ENCODE measurements at places on chromosomes 6 and 20.

DNA sequence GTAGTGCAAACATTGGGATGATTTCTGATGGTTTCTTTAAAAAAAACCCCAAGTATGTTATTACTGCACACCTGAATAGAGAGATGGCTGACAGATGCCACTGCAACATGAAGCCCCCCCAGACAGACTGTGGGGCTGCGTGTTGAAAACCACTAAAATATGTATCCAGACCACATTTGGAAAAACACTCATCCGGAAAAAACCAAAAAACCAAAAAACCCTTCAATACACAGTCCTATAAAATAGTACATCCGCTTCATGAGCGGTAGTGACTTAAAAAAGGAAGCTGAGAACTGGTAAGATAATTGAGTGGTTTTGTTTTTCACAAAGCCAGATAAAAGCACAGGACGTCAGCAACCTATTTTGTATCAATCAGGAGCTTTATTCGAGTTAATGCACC is 47.1 kb upstream of the EDN3 start:
- DNase-seq: no peak

DNA sequence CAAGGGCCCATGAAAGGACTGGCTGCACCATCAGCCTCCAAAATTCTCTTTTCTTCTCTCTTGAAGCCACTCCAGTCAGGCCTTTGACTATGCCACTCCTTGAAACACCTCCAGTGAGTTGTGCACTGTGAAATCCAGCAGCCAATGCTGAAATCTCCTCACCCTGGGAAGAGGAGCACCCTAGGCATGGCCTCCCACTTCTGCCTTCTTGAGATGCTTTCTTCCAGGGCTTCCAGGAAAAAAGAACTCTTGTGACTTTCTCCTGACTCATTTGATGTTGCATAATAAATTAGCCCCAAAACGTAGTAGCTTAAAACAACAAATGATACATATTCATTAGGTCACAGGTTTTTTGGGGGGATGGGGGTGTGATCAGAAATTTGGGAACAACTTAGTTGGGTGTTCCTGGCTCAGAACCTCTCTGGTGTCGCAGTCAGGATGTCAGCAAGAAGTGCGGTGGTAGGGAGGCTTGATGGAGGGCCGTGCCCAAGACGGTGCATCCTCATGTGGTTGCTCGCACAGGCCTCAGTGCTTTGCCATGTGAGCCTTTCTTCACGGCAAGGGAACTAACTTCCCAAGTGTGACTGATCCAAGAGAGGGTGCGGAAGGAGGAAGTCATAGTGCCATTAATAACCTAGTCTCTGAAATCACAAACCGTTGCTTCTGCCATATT is 12.1 kb downstream of the NCR2 start:
- no peak for DNase-seq

DNA sequence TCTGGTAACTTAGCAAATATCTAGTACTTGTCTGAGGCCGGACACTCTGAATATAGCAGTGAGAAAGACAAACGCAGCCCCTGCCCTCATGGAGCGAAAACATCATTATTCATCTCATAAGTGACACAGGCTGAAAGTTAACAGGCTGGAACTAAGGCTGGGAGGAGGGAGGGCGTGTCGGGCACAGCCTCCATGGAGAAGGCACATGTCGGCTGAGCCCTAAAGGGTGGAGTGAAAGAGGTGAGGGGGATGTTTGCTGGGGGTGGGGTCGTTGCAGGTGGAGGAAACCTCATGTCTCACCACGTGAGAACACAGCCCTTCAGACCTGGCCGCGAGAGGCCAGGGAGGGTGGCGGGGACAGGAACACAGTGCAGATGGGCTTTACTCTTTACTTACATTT is 108.8 kb upstream of the FOXC1 start:
- no peak for DNase-seq

DNA sequence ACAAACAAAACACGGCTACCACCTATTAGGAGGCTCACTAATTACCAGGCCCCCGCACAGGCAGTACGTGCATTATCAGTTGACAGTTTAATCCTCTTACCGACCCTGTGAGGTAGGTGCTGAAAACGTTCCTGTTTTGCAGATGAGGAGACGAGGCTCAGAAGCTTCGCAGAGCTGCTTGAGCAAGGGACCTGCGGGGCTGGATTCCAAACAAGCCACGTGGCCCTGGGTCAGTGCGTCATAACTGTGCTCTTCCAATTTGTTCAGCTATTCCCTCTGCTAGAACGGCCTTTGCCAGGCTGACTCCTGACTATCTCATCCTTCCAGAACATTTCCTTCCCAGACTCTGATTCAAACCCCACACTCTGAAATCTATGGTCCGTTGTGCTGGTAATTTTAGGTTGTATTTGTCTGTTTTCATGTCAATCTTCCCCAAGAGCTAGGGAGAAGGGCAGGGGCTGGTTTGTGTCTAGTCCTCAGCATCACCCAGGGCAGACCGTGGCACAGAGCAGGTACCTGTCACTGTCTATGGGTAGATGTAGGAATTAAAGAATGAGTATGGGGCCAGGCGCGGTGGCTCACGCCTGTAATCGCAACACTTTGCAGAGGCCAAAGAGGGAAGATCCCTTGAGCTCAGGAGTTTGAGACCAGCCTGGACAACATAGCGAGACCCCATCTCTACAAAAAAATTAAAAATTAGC is 28.8 kb upstream of the TLDC2 start:
- peak; percentile 65 for DNase-seq

DNA sequence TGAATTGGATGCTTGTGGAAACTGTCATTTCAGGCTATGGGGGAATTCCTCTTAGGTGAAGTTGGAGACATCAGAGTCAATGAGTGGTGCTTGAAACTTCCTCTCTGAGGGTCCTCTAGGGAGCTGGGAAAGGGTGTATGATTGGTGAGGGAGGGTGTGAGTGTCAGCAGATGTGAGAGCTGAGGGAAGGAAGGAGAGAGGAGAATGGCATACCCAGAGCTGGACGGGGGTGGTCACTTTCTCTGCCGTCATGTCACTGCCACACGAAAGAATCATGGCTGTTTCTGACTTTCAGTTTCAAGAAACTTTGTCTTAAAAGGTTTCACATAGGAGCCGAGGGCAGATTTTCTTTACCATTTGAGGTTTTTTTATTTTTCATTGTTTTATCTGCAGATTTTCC is 50.3 kb downstream of the DEK start:
- no peak for DNase-seq

- DNase-seq: no peak
Measured at GRCh38 chr20:12372557-12372956, 454.9 kb downstream of the BTBD3 start.

DNA sequence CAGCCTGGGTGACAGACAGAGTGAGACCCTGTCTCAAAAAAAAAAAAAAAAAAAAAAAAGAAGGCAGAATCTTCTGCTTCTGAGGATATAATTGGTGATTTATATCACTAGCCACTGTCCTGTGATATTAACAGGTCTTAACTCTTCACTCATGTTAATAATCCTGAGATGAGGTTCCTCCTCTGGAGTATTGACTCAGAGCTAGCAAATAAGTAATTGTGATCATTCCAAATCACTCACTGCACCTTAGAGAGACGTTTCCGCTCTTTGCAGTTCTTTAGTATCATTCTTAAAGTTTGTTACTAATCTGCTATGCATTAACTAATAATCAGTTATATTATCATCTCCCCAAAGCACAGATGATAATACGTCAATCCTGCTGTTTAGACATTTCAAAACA is 41.6 kb upstream of the NOX3 start:
- no peak for DNase-seq

Data from tibial nerve (tissue), 4 donors.